ENCODE measurements at places on chromosomes 2 and 18. TPM values are rescaled to one million over a fixed set of nuclear protein-coding genes. Genes with fewer than 3 reads are reported as not detected.

GRCh38 chr2:53093355-53093754 is 674.2 kb upstream of the CHAC2 start:
- no peak for DNase-seq

- DNase-seq: no peak
Measured at GRCh38 chr18:11844436-11844835, 6.8 kb upstream of the CHMP1B start.

- no peak for DNase-seq
Measured at GRCh38 chr2:28347193-28347592, 45.5 kb upstream of the FOSL2 start.

DNA sequence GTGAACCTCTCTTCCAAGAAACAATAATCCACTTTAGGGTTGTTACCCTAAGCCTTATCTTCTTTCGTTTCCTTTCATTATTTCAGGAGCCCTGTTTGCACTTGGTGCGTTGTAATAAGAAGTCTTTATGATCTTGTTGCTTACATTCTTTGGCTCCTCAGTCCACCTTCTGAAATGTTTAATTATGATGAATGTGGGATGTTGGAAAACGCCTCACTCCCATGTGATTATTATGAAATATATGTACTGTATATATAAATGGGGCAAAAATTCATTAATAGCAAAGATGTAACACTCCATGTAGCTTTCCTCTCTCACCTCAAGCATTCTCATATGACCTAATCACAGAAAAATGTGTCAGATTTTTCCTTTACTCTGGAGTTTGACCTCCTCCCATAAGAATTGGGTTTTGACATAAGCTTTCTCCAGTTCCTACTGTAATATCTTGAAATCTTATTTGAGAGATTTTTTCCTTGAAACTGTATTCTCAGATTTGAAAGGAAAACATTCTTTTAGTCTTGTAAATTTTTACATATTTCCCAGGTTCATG is 397.2 kb upstream of the FANCL start:
- DNase-seq: no peak

GRCh38 chr18:45920367-45920766 is 46.8 kb downstream of the EPG5 start:
- DNase-seq: no peak

- peak; percentile 89 for DNase-seq
Measured at GRCh38 chr2:20650877-20651730, at the start of gene HS1BP3. HS1BP3 (minus strand) TSS chr2:20651098; CDS start chr2:20651063, 35 bp downstream.

DNA sequence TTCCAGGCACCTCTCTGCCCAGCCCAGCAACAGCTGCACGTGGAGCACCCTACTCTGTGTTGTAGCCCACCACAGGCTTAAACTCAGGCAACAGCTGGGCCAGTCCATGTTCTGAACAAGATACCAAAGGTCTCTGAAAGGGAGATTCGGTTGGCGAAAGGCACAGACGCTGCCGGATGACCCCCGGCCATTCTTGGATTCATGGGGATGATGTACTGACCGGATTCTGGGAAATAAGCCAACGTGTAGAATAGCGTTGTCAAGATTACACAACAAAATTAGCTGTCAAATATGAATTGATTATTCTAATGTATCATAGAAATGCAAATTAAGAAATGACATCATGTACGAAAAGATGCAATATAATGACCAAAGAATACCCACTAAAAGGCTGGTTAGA is 283.0 kb upstream of the PXDN start:
- no peak for DNase-seq

GRCh38 chr18:67639872-67640271 is 123.4 kb upstream of the DSEL start:
- DNase-seq: no peak

DNA sequence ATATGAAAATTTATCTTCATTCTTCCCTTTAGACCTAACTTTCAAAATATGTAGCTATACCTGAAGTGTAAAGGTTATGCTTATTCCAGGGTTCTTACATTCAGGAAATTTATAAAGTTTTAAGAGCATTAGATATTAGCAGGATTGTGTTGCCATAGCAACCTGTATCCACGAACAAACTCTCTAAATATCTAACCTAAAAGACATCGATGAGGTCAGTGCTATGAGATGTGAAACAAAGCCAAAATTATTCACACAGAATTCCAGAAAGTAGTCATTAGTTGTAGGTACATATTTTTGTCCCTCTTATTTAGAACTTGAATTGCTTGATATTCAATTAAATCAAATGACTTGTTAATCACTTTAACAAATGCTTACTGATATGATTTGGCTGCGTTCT is 705.3 kb downstream of the SOCS6 start:
- DNase-seq: no peak

DNA sequence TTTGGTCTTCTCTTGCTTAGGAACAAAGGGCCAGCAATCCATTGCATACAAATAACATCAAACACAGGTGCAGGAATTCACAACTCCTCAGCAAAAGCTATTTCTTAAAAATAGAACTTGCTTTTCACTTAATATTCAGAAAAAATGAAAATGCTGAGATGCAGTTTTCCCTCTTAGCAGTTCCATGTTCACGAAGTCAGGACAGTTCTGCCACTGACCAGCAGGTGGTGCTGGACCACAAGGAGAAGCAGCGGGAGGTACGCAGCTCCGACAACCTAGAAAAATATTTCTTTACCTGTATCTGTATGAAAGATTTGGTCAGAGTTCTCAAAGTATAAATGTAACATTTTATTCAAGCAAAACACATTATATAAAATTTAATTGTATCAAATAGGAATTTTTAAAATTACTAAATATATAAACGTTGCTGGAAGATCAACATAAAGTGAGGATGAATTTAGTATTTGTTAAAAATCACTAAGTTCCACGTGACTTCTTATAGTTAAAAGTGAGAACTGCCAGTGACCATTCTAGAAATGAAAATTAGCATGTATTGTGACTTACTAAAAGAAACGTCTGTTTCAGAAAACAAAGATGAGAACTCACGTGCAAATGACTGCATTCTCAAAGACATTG is 48.8 kb downstream of the ADNP2 start:
- peak; percentile 60 for DNase-seq

DNA sequence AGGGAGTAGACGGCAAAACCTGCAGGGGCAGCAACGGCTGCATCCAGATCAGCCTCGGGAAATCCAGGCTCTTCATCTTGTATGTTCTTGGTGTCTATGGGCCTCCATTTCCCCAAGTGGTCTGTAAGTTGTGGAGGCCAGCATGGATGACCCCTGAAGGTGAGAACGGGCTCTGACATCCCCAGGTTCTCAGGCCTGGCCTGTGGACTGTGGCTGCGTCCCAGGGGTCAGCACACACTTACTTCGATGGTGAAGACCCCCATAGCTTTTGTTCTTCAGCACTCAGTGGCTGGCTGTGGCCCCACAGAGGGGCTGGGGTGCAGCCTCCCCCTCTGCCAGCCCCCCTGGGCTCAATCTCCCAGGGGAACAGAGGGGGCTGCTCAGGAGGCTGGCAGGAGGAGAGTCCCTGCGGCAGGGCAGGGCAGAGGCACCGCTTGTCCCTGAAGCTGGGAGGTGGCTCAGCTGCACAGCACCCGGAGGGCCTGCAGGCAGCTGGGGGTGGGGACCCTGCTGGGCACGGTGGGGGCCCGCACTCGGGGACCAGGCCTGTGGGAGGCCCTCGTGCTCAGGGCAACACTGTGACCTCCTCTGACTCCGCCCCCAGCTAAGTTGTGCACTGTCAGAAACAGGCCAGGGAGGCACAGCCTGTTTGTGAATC is 3.8 kb downstream of the SLC66A3 start:
- DNase-seq: no peak

- no peak for DNase-seq
Measured at GRCh38 chr2:201150454-201151020, 32.4 kb upstream of the CASP10 start.

DNA sequence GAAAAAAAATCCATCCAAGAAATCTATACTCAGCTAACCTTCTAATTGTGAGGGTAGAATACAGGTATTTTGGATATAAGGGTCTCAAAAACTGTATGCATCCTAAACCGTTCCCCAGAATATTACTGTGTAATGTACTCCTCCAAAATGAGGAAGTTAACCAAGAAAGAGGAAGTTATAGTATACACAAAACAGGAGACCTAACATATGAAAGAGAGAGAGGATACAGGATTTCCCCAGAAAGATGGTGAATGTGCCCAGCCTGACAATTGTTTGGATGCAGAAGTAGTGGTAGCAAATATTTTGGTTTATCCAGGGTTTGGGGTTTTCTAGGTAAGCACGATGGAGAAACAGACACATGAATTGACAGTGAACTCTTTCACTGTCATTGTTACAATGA is 50.6 kb downstream of the GALNT3 start:
- no peak for DNase-seq

GRCh38 chr18:52682260-52682659 is 342.3 kb downstream of the DCC start:
- no peak for DNase-seq

GRCh38 chr2:232339121-232340081 is 39.1 kb upstream of the ALPP start:
- DNase-seq: no peak

- DNase-seq: peak; percentile 93
Measured at GRCh38 chr2:97697252-97698235, 15.8 kb upstream of the ZAP70 start.

GRCh38 chr2:152350155-152350679 is 15.2 kb downstream of the FMNL2 start:
- no peak for DNase-seq

GRCh38 chr2:47640356-47640755 is 142.6 kb upstream of the MSH6 start:
- no peak for DNase-seq

DNA sequence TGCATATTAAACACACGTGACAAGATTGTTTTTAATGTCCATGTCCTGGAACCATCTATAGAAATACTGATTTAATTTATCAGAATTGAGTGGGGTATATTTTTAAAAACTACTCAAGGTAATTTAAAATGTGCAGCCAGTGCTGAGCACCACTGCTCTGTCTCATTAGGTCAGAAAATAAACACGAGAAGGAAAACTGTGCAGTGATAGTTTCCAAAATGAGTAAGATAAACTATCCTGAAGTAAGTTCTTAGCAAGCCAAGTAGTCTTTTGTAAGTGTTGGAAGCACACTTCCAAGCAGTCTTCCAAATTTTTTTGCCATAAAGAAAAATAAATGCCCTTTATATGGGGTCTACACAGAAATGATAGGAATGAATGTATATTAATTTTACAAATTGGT is 93.8 kb upstream of the DNAJC10 start:
- DNase-seq: no peak

DNA sequence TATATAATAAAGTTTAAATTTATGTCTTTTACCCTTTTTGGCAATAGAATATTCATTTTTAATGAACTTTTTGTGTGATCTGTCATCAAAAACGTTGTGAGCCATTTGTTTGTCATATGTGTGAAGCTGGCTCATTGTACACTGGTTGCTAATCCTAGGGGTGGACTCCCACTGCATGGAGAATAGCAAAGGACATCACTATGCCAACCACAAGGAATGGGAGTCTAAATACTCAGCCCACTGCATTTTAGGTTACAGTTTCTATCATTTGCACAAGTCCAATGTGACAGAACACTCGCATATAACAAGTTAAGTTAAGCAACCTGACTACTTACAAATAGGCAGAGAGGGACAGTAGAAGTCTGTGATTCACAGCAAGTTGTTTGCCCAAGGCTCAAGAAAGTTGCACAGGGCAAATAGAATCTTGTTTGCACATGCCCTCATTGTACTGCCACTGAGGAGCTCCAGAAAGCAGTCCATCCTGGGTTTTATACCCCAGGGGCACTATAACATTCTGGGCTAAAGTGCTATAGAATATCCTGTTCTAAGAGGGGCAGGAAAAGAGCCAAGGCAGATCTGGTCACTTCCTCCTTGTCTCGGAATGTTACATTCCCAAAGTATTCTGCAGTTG is 545.9 kb upstream of the GCFC2 start:
- DNase-seq: no peak

GRCh38 chr2:47653902-47654789 is 128.8 kb upstream of the MSH6 start:
- DNase-seq: no peak

DNA sequence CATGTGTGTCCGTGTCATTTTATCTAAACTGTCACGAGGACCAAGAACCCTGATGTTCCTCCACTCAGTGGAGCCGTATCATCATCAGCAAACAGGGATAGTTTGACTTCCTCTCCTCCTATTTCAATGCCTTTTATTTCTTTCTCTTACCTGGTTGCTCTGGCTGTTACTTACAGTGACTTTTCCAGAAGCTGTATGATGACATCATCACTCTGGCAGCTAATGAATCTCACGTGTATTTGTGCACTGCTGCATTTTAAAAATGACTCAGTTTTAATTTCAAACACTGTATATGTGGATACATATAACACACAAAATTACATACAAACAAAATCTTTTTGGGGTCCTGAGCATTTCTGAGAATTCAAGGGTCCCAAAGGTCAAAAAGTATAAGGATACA is 481.4 kb downstream of the CDH2 start:
- DNase-seq: no peak

GRCh38 chr2:8441986-8442385 is 239.9 kb upstream of the ID2 start:
- no peak for DNase-seq

DNA sequence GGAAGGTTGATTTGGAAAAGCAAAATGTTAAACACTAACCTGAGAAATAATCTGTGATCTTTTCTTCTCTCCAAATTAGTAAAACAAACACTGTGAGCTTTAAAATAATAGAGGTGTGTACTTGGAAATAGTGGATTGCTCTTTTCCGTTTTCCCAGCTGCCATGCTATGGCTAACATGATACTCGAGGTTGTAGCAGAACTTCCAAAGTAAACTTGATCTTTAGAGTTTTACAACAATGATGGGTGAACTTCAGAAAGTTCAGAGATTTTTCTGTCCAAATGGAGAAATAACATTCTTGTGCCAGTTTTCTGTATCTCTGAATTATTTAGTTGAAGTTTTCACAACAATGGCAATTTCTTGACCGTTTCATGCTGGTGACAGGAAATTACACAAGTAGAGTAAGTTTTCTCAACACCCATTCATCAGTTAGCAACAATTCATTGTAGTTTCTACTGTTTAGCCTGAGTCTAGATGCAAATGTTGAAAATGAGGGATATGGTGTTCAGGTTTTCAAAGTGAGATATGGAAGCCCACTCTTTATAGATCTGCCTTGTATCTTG is 135.3 kb upstream of the CTAGE1 start:
- no peak for DNase-seq

Gene BCL11A
- total RNA-seq: 0.07 TPM

Gene EPAS1
- 9.0 TPM for total RNA-seq

Gene ALPP
- not detected for total RNA-seq

Gene LHCGR
- not detected for total RNA-seq

Gene PER2
- 14.2 TPM for total RNA-seq

Gene UGT1A10
- total RNA-seq: not detected

Gene TTC27
- 41.7 TPM for total RNA-seq

Gene TET3
- 19.9 TPM for total RNA-seq

Gene ACOXL
- total RNA-seq: not detected

Gene ALK
- not detected for total RNA-seq

Gene C1GALT1C1L
- total RNA-seq: not detected

Gene ESPNL
- total RNA-seq: not detected

Gene OTX1
- total RNA-seq: not detected

Gene SLC4A5
- 1.8 TPM for total RNA-seq

Gene CHRNG
- total RNA-seq: not detected

Gene POTEF
- not detected for total RNA-seq

Gene LTBP1
- total RNA-seq: not detected

Gene BMP10
- not detected for total RNA-seq

Gene ANKRD62
- not detected for total RNA-seq

Gene ELOA2
- not detected for total RNA-seq

Gene PRKAG3
- not detected for total RNA-seq

Gene PLEKHH2
- total RNA-seq: 0.49 TPM

Gene DES
- total RNA-seq: not detected

Gene SMCHD1
- total RNA-seq: 93.7 TPM
